ENCODE measurements at places on chromosomes 16 and 17. TPM values are rescaled to one million over a fixed set of nuclear protein-coding genes. Genes with fewer than 3 reads are reported as not detected.

CTF1 gene
- 0.17 TPM for total RNA-seq

TM4SF5 gene
- total RNA-seq = not detected

CRK gene
- total RNA-seq = 166 TPM

RCVRN gene
- total RNA-seq = not detected

TERB1 gene
- not detected for total RNA-seq

ABI3 gene
- 12.9 TPM for total RNA-seq

CCT6B gene
- total RNA-seq = 0.28 TPM

DGKE gene
- total RNA-seq = 17.9 TPM

CASKIN1 gene
- total RNA-seq = 0.05 TPM

C17orf67 gene
- 4.1 TPM for total RNA-seq

ZSCAN10 gene
- total RNA-seq = not detected

HOXB7 gene
- total RNA-seq = 11.4 TPM

AANAT gene
- total RNA-seq = not detected

SNAI3 gene
- total RNA-seq = 0.09 TPM

IQCK gene
- 16.7 TPM for total RNA-seq

NTN1 gene
- 0.68 TPM for total RNA-seq

IKZF3 gene
- total RNA-seq = not detected

TBC1D3I gene
- 0.05 TPM for total RNA-seq

OMG gene
- 4.4 TPM for total RNA-seq

LITAFD gene
- total RNA-seq = not detected

CARHSP1 gene
- 172 TPM for total RNA-seq

TMED6 gene
- 0.14 TPM for total RNA-seq

CACNG3 gene
- total RNA-seq = not detected

TPSG1 gene
- not detected for total RNA-seq

HLF gene
- not detected for total RNA-seq

TPSD1 gene
- not detected for total RNA-seq

THUMPD1 gene
- total RNA-seq = 91.6 TPM

CCL4L2 gene
- total RNA-seq = not detected

KRTAP9-2 gene
- not detected for total RNA-seq

NOTUM gene
- not detected for total RNA-seq

CA7 gene
- total RNA-seq = not detected

TMEM88 gene
- total RNA-seq = 50.9 TPM

CCL17 gene
- total RNA-seq = not detected

VTN gene
- 0.14 TPM for total RNA-seq

MAFG gene
- total RNA-seq = 22.4 TPM

VAT1L gene
- total RNA-seq = 1.4 TPM

CDH13 gene
- total RNA-seq = 210 TPM

KRTAP4-3 gene
- total RNA-seq = not detected

HID1 gene
- total RNA-seq = 65.1 TPM

IRX5 gene
- 0.51 TPM for total RNA-seq

AKAP10 gene
- 26.1 TPM for total RNA-seq

ARL5C gene
- total RNA-seq = not detected

TEKT5 gene
- not detected for total RNA-seq
